ENCODE measurements at places on chromosomes 12 and 14.
A peak's percentile ranks its signal among the peaks of the same experiment; 100 is the strongest.

DNA sequence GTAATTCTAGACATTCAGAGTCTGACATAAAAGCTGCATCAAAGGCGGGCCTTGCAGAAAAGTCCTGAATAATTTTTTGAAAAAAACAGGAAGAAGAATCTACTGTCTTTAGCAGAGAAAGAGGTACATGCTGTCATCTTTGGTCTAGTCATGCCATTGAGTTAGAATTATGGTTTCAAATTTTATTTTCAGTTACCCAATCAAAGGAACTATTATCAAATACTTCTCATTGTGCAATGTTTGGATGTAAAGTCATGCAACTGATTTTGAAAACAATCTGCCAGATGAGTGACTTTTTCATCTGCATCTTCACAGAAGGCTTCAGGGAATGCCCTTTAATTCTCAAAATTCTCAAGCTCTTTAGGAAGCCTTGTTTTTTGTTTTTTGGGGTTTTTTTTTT, 803.5 kb downstream of the FLRT2 start:
- DNase-seq, result no peak

GRCh38 chr12:89661706-89662330, 46.8 kb downstream of the ATP2B1 start:
- DNase-seq, result no peak

DNA sequence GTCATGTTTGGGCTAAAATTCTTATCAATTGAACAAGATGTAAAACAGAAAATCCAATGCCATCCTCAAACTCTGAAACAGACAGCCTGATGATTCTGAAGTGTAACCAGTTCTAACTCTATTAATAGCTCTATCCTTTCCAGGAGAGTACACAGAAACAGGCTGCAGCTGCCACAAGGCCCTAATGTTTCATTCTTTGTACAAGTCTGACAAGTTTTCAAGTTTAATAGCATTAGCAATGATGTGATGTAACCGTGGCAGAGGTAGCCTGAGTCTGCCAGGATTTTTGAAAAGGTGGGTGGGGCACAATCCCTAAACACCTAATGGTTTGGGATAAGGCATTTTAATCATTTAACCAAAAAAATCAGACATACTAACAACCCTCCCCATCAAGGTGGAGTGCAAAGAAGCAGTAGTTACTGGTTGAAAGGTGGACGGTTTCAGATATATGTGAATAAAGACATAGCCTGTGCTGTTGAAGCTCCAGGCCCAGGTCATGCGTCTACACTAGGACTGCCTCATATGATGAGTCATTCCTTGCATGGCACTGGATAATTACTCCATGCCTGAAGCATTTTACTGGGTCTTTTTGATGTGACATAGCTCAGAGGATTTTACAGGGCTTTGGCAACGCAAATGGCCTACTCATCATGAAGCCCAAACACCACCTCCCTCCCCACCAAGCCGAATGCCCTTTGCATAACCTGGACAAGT, 145.1 kb upstream of the GRIP1 start:
- no peak for DNase-seq

- DNase-seq, result no peak
Measured at GRCh38 chr12:122125452-122126341, 47.1 kb downstream of the MLXIP start.

DNA sequence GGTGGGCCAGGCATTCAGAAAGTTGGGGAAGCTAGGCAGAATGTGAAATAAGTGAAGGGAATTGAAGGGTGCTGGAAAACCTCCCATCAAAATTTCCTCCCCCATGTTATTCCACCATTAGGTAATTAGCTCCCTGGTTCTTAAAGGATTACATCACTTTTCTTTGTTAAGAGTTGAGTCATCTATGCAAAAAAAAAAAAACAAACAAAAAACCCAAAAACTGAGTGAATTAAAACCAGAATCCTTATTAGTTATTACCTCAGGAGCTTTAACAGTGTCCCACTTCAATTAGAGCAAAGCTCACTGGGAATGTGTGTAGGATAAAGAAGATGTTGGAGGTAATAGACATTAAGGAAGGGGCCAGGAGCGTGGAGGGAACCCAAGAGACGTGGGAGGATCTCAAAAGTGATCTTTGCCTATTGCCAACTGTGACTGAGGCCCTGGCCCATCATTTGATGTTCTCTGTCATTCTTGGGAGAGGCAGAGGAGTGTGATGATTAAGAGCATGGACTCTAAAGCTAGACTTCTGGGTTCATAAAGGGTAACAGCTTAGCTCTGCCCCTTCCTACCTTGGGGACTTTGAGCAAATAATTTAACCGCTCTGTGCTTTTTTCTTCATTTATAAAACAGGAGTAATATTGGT, 364.7 kb downstream of the APAF1 start:
- no peak for DNase-seq

- DNase-seq, result peak; percentile 47
Measured at GRCh38 chr14:64200170-64200569, 94.0 kb downstream of the ESR2 start.

DNA sequence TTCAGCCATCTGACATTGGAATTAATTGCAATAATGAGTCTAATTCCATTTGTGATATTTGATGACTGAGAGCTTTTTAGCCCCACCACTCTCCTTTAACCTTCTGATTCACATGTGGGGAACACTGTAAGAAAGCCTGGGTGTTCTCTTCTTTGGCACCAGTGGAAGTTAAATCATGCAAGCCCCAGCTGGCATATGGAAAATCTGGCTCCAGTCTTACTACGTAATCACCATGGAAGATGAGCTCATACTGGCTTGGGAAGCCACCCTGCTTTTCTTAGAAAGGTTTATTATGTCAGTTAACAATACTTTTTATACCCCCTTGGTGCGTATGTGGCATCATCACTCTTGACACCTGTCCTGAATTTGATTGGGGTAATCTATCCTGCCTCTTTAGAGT, 479.3 kb downstream of the SLC16A7 start:
- no peak for DNase-seq

DNA sequence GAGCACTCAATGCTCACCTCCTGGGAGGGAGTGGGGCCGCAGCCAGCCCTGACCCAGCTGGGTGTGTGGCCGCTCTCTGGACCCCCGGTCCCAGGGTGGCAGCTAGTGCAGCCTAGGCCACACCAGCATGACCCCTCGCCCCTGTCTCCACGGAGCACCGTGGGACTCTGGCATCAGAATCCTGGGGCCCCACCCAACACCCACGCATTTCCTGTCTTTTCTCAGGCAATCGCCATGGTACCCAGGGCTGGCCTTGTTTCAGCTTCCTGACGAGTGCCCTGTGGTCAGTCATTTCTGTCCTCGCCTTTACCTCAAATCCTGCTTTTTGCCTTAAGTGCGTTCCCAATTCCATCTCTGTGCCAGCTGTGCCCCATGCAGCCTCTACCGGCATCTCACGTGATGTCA, 15.9 kb downstream of the PACS2 start:
- no peak for DNase-seq

GRCh38 chr12:82919388-82920054, 232.8 kb downstream of the TMTC2 start:
- no peak for DNase-seq

GRCh38 chr14:102545461-102546265, 36.1 kb upstream of the ANKRD9 start:
- peak; percentile 85 for DNase-seq

- DNase-seq, result peak; percentile 95
Measured at GRCh38 chr12:44930972-44931600, 55.0 kb upstream of the NELL2 start.

GRCh38 chr14:42140831-42141279, 534.2 kb downstream of the LRFN5 start:
- no peak for DNase-seq

DNA sequence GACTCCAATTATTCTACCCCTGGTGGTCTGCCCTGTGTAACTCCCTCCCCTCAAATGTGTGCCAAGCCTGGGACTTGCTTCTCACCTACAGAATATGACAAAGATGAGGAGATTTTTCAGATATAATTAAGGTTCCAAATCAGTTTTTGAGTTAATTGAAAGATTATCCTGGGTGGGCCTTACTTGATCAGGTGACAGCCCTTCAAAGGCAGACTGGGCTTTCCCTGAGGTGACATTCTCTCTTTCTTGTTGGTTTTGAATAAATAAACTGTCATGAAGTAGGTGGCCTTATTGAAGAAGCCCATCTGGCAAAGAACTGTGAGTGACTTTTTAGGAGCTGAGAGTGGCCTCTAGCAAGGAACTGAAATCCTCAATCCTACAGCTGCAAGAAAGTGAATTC, 106.0 kb downstream of the BRMS1L start:
- no peak for DNase-seq

DNA sequence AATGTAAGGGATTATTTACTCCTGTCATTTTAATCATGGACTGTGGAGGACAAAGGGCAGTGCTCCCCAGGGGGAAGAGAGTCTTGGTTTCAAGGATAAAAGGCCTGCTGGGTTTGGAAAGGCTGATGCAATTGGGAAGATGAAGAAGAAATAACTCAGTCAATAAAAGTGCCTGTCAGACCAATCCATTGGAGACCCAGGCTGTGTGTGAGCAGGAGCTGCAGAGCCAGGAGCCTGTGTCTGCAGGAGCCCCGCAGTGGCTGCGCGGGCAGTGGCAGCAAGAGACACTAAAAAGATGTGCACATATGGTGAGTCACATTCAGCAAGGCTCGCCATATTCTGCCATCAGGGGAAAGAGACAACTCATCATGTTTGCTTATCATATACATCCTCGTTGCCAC, 90.4 kb downstream of the CRACR2A start:
- no peak for DNase-seq

DNA sequence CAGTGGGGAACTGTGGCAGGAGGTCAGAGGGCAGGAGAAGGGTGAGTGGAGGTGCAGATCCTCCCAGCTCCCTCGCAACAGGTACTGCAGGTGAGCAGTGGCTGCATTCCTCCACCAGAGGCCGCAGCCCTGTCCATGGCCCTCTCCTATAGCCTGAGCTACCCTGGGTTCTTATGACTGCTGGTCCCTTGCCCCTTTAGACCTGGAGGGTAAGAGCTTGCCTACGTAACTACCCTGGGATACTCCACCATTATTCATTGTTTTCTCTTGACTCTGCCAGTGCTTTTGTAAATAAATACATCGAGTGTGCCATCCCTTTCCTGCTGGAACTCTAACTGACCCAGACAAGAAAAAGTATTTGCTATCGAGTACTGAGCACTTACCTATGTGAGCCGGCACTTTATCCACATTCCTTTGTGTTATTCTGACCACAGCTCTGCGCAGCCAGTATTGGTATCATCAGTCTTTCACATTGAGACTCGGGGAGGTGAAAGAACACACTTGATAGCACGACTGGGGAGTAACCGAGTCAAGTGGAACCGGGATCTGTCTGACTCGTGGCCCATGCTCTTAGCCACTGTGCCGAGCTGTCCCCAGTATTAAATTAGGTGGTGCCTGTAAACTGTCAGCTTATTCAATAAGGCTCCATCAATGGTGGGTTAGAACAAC, 38.5 kb downstream of the LTBP2 start:
- DNase-seq, result peak; percentile 75

- no peak for DNase-seq
Measured at GRCh38 chr12:52531566-52532300, 11.5 kb upstream of the KRT5 start.

DNA sequence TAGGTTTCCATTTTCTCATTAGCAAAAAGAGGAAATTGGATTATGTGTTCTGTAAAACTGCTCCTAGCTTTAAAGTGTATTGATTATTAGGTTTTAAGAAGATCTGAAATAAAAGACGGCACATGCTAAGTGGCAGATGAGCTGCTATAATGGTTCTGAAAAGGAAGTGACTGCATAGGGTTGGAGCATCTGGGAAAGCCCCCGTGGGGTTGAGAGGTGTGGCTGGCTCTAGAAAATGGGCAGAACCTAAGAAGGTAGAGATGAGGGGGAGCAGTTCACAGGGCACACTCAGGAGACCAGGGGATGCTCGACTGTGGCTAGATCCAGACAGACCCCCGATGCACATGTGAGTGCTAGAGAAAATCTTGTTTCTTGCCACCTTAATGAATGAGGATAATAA, 1.9 kb downstream of the IFNG-AS1 start:
- DNase-seq, result no peak

DNA sequence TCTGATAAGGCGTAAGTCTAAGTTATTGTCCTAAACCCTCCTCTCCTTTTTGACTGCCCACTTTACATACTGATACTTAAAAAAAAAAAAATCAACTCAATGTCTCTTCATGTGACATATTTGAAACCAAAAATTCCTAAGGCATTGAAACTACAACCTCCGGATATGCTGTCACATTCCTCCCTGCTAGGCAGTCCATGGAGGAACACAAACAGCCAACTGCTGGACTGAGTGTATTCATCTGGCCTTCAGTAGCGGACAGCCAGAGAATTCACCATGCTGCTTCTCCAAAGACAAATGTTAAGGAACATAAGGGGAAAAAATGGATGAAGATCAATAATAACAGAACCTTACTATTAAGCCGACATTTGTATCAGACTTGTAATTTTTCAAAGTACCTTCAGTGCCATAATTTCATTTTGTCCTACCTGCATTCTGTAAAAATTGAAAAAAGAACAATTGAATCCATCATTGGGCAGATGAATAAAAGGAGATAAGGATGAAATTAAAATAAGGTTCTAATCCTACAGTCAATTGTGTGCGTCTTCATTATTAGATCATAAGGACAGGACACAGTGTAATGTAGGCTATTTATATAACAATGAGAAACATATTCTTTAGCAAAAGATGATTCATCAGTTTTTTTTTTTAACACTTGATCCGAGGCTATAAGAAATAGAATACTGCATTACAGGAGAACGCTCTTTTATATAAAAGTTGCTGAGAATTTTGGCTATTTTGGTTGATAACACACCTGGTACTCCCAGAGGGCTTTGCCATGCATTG, 12.2 kb downstream of the RERG start:
- DNase-seq, result no peak

GRCh38 chr14:33792009-33792719, 158.7 kb downstream of the EGLN3 start:
- no peak for DNase-seq

GRCh38 chr14:54126947-54127346, 170.3 kb upstream of the BMP4 start:
- no peak for DNase-seq

- peak; percentile 31 for DNase-seq
Measured at GRCh38 chr14:52061890-52062289, 7.0 kb downstream of the NID2 start.

- DNase-seq, result no peak
Measured at GRCh38 chr14:71985538-71986189, 53.4 kb downstream of the RGS6 start.

DNA sequence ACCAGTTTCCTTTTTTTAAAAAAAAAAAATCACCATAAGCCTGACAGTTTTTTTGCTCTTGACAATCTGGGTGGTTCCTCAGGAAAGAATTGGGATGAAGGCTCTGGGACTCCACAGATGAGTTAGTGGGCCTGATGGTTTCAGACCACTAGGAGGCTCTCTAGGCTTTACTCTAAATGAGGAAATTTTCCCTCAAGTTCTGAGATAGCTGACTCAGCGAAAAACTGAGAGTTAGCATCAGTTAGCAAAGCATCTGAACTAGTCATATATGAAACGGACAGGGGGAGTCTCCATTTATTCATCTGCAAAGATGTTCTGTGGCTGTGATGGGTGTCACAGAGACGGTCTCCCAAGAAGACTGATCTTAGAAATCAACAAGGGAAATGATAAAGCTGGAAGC, 314.3 kb upstream of the OR4E1 start:
- DNase-seq, result peak; percentile 92

GRCh38 chr12:126558219-126558618, 1493.0 kb downstream of the AACS start:
- DNase-seq, result no peak

Data from GM23338 (cell line).